GM12892 (cell line): ENCODE measurements at places on chromosomes 4 and X.

DNA sequence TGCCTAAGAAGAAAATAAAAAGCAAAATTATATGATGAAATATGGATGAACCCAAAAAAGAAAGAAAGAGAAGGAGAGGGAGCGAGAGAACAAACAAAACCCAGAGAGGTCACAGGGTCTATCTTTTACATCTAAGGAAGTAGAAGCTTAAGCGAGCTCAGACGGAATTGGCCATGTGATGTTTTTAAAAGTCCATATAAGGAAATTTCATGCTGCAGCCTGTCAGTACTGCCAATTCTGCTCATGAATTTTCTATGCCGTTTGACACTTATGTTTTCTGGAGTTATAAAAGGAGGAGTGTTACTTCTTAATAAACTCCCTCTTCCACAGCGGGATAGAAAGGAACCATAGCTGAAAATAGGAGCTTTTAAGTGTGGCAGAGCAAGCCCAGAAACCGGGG is 32.9 kb upstream of the DCX start:
- no peak for DNase-seq

GRCh38 chrX:24493740-24494581 is 28.9 kb downstream of the PDK3 start:
- DNase-seq = no peak

- DNase-seq = no peak
Observed at GRCh38 chr4:86640469-86640868, 46.4 kb downstream of the PTPN13 start.

DNA sequence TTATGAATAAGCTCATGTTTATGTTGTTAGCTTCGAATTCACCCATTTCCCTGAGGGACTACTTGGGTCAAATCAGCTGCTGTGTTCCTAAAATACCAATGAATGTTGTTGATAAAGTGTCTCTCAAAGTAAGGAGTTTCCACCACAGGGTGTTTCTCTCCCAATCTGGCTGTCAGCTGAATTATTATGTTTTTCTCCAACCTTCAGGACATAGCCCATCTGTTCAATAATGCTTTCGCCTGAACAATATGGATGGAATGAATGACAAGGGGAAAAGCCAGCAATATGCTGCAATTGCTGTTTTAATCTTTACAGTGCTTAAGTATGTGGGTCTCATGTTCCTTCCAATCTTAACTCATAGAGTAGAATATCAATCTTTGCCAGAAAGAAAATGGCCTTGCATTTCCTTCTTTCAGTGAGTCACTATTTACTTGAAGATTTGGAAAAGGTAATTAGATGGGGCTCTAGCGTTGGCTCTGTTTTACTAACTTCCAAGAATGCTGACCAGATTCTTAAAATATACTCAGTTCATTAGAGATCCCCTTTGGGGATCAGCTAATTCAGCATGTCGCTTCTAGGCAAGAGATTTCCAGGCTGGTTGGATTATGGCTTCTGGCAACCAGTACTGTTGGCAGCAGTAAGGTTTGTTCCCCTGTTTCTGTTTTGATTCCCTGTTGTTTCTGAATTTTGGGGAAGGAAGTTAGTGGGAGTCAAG is 410.5 kb downstream of the PPP3CA start:
- DNase-seq = no peak

DNA sequence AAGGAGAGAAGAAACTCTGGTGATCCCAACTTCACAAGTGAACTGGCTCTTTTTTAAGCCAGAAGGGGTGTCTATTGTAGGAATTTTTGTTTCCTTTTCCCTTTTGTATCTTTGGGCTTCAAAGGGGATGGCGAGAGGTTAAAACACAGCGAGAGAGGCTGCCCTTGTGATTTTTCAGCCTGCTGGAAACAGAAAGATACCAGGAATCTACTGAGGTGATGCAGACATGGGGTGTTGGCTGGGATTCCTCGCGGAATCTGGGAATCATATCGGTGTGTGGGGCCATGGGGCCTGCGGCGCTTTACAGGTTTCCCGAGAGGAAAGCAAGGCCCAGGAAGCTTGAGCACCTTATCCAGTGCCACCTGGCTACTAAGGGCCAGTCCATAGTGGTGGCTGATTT is 99.4 kb upstream of the STX18 start:
- DNase-seq = no peak

DNA sequence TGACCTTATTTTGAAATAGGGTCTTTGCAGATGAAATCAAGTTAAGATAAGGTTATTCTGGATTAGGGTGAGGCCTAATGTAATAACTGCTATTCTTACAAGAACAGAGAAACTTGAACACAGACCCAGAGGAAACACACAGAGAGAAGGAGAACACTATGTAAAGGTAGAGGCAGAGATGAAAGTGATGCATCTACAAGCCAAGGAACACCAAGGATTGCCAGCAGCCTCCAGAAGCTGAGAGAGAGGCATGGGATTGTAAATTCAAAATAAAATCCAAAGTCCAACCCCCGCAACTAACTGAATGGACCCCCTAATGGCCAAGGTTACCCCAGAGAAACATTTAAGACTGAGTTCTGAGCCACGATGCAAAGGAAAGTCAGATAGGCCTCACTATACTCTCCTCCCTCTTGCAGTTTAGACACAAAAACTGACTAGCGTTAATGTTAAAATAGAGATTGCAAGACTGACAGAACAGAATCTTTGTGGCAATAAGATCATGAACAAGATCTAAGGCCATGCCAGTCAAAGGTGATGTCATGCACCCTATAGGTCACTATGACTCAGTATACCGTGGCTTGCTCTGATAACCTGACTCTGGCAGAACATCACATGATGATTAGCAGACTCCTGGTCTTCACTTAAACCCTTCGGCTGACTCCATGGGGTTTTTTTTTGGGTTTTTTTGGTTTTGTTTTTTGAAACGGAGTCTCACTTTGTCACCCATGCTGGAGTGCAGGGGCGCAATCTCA is 42.9 kb downstream of the DDX60L start:
- no peak for DNase-seq

- no peak for DNase-seq
Observed at GRCh38 chr4:148730082-148730640, 287.9 kb upstream of the NR3C2 start.

DNA sequence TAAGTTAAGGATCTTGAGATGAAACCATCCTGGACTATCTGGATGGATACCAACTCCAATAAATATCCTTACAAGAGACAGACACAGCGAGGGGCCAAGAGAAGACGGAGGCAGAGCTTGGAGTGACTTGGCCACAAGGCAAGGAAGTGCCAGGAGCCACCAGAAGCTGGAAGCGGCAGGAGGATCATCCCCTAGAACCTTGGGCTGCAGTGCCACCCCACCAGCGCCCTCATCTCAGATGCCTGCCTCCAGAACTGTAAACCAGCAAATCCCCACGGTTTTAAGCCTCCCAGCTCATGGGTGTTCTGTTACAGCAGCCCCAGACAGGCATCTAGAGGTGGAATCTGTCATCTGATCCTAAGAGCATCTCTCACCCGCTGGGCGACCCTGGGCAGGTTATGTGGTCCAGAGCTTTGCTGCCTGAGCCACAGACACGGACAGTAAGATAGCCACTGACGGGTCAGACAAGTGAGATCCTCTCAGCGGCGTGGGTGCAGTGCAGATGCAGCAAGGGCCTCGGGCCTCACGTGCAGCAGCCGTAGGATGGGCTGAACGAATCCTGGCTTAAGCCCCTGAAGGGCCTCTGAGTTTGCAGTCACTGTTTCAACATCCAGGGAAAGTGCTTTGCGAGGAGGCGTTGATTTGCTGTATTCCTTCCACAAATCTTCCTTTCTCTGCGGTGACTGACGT is 25.1 kb upstream of the MXD4 start:
- DNase-seq = no peak

GRCh38 chrX:25523574-25524540 is 508.1 kb upstream of the ARX start:
- DNase-seq = no peak

- no peak for DNase-seq
Observed at GRCh38 chr4:4606321-4606720, 64.5 kb upstream of the STX18 start.

GRCh38 chrX:118507766-118508165 is 12.2 kb downstream of the DOCK11 start:
- DNase-seq = no peak

DNA sequence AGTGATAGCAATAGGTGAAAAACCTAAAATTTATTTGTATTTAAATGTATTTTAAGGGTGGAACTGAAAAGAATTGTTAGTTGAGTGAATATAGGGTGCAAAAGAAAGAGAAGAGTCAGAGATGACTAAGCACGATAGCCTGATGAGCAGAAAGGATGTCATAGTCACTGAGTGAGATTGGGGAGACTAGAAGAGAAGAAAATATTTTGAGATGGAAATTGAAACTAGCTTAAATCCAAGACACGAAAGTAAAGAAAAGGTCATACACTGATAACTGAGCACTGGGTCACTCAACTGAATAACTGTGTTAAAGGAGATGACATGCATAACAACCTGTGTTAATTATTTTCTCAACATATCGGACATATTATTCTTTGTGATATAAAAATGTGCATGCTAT is 55.5 kb downstream of the SPANXN4 start:
- DNase-seq = no peak

GRCh38 chrX:136731207-136731782 is 49.4 kb downstream of the ARHGEF6 start:
- DNase-seq = no peak

- no peak for DNase-seq
Observed at GRCh38 chr4:140595065-140595464, 26.3 kb upstream of the UCP1 start.

- no peak for DNase-seq
Observed at GRCh38 chr4:145044341-145044740, 53.7 kb downstream of the ANAPC10 start.

DNA sequence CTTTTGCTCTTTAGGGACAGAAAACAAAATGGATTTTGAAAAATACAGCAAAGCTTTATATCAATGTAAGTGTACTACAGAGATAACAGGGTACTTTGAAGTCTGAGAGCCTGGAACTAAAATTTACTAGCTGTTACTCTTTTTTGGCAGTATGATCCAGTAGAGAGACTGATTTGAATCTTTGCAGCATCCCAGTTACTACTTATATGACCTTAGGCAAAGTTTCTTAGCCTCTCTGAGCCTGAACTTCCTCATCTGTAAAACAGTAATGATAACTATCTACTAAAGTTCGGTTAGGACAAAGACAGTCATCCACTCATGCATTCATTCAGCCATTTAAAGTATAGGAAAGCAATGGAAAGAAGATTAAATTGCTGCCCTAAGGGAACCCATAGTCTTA is 10.1 kb downstream of the BRWD3 start:
- DNase-seq = no peak

GRCh38 chrX:51606446-51606845 is 12.3 kb downstream of the CENPVL3 start:
- no peak for DNase-seq

DNA sequence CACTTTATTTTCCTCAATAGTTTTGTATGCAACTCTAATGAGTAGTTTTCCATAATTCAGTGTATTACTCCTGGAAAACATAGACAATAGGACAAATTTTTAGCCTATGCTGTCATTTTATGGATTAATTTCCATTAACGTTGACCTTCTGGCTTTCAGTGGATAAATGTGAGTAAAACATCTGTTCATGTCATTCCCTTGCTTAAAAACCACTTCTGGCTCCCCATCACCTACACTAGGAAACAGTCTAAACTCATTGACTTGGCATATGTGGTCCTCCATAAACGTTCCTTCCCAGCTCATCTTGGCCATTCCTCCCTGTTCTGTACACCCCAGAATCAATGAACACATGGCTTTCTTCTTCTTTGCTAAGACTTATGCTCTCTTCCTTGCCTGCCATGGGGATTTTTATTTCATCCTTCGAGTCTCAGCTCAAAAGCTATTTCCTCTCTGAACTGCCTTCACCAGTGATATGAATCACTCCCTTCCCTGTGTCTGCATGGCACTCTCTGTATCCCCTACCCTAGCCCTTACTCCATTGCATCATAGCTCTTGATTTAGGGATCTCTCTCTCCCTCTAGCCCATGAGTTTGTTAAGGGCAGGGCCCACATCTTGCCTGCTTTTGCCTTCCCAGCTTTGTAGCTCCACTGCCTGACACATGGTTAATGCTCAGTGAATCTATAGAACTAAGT is 34.8 kb downstream of the DOCK11 start:
- no peak for DNase-seq

- no peak for DNase-seq
Observed at GRCh38 chr4:48139691-48140090, 5.6 kb upstream of the TXK start.

- no peak for DNase-seq
Observed at GRCh38 chrX:154779261-154779660, 16.6 kb downstream of the DKC1 start.

DNA sequence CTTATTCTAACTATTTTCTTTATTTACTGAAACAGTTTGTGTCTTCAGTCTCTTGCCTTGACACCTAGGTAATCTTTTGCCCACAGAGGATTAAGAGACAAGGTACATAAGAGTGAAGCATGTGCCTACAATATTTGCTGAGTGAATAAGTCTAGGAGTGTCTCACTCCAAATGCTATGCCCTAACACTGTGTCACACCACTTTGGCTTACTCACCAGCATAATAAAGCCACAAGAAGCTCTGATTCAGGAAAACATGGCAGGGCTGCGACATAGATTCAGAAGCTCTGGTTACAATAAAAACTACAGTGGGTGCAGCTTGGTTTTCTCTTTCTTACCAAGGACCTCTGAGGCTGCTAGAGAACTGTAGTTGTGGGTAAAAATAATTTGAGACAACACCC is 127.1 kb downstream of the RBM46 start:
- DNase-seq = no peak

DNA sequence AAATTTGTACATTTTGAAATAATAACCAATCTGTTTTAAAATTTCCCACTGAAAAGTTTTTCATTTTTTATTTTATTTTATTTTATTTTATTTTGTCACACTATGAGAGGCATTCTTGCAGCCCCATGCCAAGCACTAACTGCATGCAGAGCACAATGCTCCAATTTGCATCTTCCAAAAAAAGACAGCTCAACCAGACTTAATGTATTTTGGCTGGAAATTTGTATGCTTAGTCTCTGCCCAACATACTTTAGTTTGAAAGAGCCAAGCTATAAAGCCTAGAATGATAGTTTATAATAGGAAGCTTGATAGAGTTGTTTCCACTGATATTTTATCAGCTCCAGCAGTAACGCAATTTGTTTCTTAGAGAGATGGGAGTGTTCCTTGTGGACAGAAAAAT is 235.5 kb downstream of the GALNTL6 start:
- DNase-seq = no peak

- DNase-seq = no peak
Observed at GRCh38 chrX:50705042-50705441, 109.0 kb downstream of the SHROOM4 start.

DNA sequence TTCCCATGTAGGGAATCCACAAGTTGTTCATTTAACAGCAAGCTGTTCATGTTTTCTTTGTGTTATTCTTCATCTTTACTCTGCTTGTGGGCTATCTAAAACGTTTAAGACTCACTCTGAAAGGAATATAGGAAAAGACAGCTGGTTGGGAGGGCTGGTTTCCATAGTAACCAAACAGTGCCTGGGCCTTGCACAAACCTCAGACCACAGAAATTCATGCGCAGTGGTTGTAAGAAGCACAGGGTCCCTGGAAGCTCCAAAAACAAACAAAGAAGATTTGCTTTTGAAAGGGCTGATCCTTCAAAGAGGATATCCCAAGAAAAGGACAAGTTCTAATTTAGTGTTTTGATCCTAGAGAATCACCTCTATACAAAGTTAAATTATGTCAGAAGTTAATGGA is 7.8 kb downstream of the SERTM2 start:
- DNase-seq = no peak
